ENCODE measurements at places on chromosomes 6 and 20.

- DNase-seq: no peak
These were observed 128.8 kb downstream of the HUS1B start for GRCh38 chr6:527989-528673.

DNA sequence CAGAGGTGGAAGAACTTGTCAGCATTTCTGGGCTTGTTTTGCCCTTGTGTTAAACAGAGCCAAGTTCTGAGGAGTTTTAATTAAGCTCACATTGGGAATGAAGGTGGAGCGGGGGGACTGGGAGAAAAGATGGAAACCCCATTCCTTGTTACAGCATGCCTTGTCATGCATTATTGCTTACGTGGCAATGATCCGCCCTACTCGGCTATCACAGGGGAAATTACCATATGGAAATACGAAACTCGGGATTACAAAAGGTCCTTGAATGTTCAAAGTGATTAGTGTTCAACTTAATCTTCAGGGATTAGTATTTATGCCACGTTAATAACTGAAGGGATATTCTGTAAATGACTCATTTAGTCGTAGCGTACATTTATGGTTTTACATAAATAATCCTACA lies 86.4 kb downstream of the MAP3K7 start:
- no peak for DNase-seq

DNA sequence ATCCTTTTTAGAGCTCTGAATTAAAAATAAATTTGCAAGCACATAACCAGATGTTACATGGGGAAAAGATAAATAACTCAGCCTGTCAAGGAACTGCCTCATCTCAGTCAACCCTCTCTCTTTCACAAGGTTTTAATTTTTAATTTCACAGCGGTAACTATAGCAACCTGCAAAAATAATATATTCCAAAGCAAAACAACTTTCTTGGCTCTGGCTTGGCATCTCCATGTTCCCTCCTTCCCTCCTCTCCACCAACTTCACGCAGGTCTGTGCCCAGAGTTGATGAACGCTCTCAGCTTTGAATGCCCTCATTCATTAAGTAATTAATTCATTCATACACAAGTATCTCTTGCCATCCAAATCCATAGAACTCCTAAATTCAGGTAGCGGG lies 32.5 kb upstream of the SIRPA start:
- DNase-seq: no peak

- DNase-seq: no peak
These were observed 41.0 kb upstream of the PDE7B start for GRCh38 chr6:135810486-135810885.

GRCh38 chr6:604579-604978 lies 52.3 kb downstream of the HUS1B start:
- DNase-seq: no peak

DNA sequence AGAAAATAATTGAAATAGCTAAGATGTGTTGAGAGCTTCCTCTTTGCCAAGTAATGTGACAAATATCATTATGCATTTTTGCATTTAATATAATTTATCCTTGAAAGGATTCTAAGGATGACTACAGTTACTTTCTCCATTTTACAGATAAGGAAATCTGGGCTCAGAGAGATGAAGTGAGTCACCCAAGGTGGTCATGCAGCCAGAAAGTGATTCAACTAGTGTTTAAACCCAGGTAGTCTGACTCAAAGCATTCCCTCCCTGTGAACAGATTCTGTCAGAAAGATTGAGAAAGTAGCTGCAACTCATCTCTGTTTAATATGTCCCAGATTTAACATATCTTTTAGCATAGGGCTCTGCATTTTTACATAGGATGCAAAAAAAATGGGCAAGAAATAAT lies 28.1 kb downstream of the NRSN1 start:
- no peak for DNase-seq

DNA sequence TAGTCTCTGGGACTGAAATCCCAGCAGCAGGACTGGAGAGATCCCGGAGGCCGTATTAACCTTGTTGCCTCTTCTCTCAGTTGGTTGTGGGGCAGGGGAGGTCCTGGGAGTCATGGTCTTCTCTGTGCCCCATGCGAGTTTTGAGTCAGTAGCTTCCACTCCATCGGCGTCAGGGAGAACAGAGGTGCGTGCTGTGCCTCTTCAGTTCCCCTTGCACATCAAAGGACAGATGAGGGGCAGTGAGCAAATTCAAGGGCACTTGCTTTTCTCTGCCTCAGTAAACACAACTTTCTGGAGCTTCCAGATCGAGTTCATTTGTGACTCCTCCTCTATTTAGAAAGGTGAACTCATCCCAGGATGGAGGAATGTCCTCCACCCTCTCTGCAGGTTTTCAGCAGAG lies 48.6 kb downstream of the MOCS1 start:
- DNase-seq: no peak

DNA sequence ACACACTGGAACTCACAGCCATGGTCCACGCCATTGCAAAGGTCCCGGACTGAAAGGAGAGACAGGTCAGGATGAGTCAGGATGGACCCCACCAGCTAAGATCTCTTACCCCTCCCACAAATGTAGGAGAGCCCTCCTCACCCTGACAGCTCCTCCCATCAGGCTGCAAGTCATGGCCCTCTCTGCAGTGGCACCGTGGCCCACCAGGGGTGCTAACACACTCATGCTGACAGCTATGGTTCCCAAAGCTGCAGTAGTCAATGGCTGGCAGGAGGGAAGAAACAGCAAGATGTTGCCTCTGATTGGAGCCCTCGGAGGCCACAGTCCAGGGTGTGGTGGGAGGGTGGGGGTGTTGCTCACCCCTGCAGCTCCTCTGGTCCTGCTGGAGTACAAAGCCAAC lies 5.7 kb upstream of the RBPJL start:
- no peak for DNase-seq

GRCh38 chr6:97294451-97294850 lies 11.4 kb upstream of the MMS22L start:
- DNase-seq: no peak

- no peak for DNase-seq
These were observed at the start of gene SLC26A8 for GRCh38 chr6:36023996-36024795. TSS of gene SLC26A8 (minus strand) at chr6:36024641. CDS start at chr6:36019707, 4,934 bp downstream.

DNA sequence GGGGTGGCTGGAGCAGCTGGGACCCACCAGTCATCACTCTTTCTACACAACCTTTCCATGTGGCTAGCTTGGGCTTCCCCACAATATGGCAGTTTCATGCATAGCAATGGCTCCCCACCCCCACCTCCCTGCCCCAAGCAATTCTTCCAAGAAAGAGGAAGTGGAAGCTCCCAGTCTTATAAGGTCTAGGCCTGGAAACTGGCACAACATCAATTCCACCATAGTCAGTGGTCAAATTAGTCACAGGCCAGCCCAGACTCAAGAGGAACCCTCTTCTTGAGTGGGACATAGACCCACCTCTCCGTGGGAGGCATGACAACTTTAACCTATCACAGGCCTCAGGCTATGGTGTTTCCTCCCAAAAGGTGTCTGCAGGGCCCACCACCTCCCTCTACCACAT lies 17.7 kb downstream of the TGM6 start:
- DNase-seq: no peak

- no peak for DNase-seq
These were observed 10.5 kb upstream of the PCMTD2 start for GRCh38 chr20:64244870-64245603.

DNA sequence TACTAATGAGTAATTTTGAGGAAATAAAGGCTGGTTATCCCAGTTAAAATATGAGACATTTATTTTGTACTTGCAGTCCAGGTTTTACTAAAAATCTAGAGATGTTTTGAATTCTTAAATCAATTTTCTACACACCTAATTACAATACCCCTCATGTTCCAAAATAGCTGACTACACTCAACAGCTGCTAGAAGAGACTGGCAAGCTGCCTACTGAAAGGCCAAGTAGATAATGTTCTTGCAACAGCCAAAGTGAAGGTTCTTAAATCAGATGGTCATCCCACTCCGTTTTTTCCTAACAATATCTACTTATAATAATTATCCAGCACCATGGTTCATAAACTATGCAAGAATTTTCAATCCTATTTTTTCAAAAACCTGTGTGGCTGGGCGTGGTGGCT lies 69.0 kb downstream of the DTNBP1 start:
- no peak for DNase-seq

DNA sequence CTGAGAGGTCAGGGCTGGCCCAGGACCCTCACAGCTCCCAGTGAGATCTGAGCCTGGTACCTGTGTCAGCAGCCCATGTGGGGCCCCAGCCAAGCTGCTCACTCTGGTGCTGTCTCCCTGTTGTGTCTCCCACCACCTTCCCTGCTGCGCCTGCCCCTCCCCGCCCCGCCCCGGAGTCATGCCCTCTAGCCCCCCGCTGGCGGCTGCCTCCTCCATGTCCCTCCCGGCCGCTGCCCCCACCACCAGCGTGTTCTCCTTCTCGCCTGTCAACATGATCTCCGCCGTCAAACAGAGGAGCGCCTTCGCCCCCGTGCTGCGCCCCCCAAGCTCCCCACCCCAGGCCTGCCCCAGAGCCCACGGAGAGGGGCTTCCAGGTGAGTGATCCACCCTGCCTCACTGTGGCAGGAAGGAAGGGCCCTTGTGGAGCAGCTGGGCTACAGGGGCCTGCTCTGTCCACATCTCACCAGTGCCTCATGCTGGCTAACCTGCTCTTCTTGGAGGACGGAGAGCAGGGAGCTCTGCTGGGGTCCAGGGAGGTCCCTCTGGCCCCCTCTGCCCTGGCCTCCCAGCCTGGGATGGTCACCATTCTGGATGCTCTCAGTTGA lies 44.9 kb downstream of the CPXM1 start:
- DNase-seq: no peak

- DNase-seq: no peak
These were observed 51.2 kb upstream of the RANBP9 start for GRCh38 chr6:13762611-13763441.

DNA sequence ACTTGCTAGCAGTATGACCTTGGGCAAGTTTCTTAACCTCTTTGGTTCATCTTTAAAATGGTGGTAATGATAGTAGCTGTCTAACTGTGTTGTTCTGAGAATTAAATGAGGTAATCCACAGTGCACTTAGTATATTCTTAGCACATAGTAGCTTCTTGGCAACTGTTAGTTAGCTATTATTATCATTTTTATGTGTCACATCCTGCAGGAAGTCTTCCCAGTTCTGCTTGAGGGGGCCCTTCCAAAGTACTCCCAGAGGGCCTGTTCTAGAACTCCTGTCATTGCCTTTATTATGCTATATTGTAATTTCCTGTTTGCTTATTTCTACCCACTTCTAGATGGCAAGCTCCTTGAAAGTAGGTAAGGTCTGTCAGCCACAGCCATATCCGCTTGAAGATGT lies 30.6 kb downstream of the ANKS1A start:
- no peak for DNase-seq

DNA sequence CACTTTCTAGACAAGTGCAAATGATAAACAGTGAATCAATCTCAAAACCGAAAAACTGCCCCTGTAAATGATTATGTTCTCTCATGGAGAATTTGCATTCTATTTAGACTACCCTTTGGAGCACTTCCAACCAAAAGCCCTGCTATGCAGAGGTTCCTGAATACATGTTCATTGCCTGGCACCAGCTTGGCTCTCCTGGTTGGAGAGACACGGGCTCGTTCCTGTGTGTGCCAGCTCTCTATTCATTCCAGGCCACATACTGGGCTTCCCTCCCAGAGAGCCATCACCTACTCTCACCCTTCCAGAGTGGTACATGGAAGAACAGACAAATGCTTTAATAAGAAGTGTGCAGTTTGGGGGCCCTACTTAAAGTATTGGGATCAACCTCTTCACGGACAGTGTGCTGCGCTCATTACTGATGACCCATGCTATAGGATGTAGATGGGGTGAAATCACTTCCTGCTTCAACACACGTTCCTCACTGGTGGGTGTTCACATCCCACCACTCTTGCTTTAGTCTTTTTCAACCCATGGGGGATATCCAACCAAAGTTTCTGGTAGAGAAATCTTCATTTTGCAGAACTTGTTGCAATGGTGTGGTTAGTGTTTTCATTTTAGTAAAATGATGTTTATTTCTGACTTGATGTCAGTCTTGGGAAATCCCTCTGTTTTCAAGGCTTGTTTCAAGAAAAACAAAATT lies 38.5 kb upstream of the NAA20 start:
- no peak for DNase-seq

GRCh38 chr6:139521338-139521737 lies 146.9 kb upstream of the CITED2 start:
- DNase-seq: no peak

- no peak for DNase-seq
These were observed 280.6 kb downstream of the LAMA2 start for GRCh38 chr6:129163551-129163950.

GRCh38 chr20:43893930-43894329 lies 20.7 kb upstream of the TOX2 start:
- DNase-seq: no peak

DNA sequence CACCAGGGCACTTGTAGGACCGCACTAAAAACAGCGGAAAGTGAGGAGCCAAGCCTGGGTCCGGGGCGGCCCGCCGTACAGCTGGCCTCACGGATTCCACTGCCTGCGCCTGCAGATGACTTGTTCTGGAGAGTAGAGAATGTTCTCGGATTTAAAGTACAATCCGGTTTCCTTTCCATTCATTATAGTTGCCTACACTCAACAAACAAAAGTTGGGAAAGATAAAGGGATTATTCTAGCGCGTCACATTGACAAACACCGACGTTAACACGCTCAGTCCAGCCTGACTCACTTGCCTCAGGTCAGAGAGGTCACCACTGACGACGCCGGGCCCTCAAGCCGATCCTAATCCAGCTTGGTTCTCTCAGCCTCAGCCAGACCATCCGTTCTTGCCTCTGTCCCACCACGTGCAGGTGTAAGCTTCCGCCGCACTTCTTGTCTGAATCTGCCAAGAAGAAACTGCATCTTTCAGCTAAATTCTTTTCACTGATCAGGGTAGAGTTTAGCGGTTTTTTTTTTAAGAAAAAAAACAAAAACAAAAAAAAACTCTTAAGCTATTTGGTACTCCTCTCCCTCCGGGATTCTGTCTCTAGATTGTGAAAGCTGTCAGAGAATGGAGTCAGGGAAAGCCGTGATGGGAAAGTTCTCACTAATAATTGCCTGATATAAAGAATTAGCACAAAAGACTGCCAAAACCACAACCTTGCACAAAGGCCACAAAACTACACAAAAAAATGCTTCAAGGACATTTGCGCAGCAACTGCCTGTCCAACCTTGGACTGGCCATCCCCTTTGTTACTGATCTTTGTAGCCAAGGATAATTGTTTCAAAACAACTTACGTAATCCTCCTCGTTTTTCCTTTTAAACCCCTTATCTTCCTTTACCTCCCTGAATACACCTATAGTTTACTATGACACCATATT lies 1.1 kb upstream of the PHF10 start:
- DNase-seq: no peak

- DNase-seq: no peak
These were observed 89.5 kb downstream of the DLL1 start for GRCh38 chr6:170201361-170201760.

GRCh38 chr6:151052021-151052646 lies 186.6 kb downstream of the MTHFD1L start:
- no peak for DNase-seq

GRCh38 chr6:25343984-25344383 lies 64.8 kb downstream of the CARMIL1 start:
- no peak for DNase-seq

DNA sequence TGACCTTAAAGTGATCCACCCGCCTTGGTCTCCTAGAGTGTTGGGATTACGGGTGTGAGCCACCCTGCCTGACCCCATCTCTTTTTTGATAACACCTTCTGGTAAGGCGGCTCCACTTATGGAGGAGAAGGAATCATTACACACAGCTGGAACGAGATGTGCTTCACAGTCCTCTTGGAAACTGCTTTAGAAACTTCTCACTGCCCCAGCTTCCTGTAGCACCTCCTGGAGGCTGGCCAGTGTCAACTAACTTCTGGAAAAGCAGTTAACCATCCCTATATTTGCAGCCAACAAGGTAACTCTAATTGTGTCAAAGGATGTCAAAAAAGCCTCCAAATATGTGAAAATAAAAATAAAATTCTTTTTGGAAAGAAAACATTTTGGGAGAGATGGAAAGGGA lies 48.8 kb upstream of the BCLAF1 start:
- DNase-seq: no peak

All from stimulated activated CD8-positive, alpha-beta memory T cell treated with anti-CD3 and anti-CD28 coated beads, Interleukin-7, amount 100 ng/mL, for 24 hours (primary cell).